ENCODE measurements at places on chromosomes 11 and 22. TPM values are rescaled to one million over a fixed set of nuclear protein-coding genes. Genes with fewer than 3 reads are reported as not detected.

Gene KCNQ1OT1
- total RNA-seq = 0.72 TPM

Gene OR5M8
- total RNA-seq = not detected

Gene TSPAN18
- 1.9 TPM for total RNA-seq

Gene PVALB
- not detected for total RNA-seq

Gene VPREB1
- not detected for total RNA-seq

Gene ACTN3
- 0.50 TPM for total RNA-seq

Gene CYB5R2
- 1.2 TPM for total RNA-seq

All from natural killer cell (primary cell).